Stimulated activated CD8-positive, alpha-beta memory T cell treated with anti-CD3 and anti-CD28 coated beads, Interleukin-4, amount 100 ng/mL, for 48 hours (primary cell): ENCODE measurements at places on chromosomes 4 and X.

DNA sequence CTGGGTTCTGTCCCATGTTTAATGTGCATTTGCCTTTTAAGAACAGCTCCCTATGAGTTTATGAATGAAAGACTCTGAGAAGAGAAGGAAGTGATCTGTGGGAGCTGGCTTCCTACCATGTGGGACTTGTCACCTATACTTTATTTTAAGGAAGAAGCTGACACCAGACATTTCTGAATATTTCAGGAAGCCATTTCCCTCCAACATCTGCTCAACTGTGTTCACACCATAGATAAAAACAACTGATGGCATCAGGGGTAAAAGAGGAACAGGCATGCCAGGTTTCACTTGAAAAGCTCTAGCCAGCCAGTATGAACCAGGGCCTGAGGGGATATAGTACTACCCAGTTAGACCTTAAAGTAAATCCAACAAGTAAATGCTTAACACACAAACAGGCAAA lies 116.0 kb downstream of the COL4A6 start:
- no peak for DNase-seq

GRCh38 chr4:62133977-62134376 lies 933.9 kb downstream of the ADGRL3 start:
- DNase-seq = no peak

GRCh38 chrX:38256019-38256418 lies 35.3 kb upstream of the SRPX start:
- DNase-seq = no peak

- DNase-seq = no peak
Observed at GRCh38 chr4:87165892-87166291, 54.5 kb downstream of the KLHL8 start.

DNA sequence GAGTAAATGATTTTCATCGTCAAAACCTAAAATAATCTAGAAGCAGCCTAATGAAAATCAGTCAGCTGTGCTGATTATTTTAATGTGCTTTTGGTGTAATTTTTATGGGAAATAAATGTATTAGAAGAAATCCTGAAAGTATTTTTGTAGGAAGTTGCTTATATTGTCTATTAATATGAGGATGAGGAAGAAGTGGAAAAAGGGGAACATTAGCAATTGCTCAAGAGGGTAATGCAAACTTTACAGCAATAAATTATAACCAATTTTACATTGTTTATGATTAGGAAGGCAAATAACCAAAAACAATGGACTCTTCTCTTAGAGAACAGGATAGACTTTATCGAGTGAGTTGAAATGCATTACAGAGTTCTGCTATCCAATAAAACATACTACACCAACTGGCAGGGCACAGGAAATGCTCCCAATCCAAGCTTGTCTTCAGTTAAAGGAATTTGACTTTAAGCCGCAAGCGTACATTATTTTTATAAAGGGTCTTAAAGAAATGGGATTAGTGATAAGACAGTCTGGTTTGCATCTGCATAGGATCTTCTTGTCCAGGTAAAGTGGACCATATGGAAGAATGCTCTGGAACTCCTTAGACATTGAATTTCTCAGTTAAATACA lies 374.8 kb downstream of the PDGFC start:
- no peak for DNase-seq

DNA sequence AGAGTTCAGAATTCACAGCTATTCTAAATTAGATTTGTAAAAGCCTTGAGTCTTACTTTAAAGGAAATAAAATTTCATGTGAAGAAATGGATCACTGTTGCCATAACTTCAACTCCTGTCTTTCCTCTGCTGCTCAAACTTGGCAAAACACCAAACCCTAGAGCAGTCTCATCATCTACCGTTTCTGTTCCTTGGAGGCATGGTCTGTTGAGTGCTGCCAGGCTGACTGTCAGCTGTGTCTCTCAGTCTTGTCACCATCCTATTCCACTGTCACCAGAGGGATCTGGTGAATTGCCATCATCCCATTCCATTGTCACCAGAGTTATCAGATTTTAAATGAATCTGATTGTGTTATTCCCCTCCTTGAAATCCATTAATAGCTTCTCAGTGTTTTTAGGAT lies 55.6 kb downstream of the STIM2 start:
- DNase-seq = no peak

DNA sequence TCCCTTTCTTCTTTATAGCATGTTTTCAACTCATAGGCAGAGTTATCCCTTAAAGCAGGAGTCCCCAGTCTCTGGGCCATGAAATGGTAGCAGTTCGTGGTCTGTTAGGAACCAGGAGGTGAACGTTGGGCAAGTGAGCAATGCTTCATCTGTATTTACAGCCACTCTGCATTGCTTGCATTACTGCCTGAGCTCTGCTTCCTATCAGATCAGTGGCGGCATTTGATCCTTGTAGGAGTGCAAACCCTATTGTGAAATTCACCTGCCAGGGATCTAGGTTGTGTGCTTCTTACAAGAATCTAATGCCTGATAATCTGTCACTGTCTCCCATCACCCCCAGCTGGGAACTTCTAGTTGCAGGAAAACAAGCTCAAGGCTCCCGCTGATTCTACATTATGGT lies 39.8 kb downstream of the DTHD1 start:
- DNase-seq = no peak

- DNase-seq = no peak
Observed at GRCh38 chr4:58119298-58119697, 1009.1 kb upstream of the IGFBP7 start.

DNA sequence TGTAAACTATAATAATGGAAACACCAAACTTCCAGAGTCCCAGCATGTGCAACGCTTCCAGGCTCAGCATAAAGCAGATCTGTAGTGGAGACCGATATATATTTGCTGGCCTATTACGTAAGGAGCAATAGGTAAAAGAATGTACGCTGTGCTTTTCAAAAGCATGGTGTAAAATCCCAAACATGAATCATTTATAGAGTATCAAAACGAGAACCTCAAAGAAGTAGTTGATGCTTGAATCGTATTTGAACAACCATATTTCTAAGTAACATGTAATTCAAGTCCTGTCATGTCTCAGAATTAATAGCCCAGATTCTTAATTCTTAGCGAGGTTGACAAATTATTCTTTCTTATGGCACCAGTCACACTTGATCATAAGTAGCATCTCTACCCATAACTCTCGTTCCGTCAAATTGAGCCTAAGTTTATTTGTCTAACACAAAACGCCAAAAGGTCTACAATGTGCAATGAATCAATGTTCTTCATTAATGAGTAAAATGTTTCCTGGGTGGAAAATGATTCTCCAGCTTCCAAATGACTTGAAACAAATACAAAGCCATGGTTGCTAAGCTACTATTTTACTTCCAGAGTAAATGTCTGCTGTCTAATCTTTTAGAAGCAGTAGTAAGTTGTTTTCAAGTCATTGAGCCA lies 811.5 kb upstream of the FRG1 start:
- DNase-seq = no peak

DNA sequence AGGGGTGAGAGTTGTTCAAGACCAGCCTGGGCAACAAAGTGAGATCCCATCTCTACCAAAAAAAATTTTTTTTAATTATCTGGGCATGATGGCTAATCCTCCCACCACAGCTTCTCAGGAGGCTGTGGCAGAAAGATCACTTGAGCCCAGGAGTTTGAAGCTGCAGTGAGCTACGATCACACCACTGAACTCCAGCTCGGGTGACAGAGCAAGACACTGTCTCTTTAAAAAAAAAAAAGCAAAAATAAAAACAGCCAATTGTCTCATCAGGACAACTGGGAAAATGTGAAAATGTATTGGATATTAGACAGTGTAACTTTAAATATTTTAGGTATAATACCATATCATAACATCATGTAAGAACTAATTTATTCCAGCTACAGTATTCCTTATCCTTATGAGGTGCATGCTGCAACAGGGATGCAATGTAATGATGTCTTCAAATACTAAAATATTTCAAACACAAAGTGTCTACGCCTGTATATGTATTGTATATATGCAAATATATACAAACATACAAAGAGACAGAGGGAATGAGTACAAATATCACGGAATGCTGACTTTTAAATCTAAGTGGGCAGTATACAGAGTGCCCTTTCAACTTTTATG lies 17.2 kb downstream of the FAM13A start:
- no peak for DNase-seq

DNA sequence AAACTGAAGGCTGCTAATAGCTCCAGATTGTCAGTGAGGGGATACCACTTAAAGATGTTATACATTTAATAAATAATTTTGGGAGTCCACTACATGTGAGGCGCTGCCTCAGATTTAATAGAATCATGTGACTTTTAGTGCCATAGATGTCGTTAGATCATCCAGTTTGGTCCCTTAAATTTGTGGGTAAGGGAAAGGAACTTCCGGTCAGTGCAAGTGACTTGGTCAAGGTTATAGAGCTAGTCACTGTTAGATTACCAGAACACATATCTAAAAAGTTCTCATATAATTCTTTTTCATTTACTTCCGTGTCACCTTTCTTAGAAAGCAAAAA lies 529 bp upstream of the UBA6 start:
- no peak for DNase-seq

DNA sequence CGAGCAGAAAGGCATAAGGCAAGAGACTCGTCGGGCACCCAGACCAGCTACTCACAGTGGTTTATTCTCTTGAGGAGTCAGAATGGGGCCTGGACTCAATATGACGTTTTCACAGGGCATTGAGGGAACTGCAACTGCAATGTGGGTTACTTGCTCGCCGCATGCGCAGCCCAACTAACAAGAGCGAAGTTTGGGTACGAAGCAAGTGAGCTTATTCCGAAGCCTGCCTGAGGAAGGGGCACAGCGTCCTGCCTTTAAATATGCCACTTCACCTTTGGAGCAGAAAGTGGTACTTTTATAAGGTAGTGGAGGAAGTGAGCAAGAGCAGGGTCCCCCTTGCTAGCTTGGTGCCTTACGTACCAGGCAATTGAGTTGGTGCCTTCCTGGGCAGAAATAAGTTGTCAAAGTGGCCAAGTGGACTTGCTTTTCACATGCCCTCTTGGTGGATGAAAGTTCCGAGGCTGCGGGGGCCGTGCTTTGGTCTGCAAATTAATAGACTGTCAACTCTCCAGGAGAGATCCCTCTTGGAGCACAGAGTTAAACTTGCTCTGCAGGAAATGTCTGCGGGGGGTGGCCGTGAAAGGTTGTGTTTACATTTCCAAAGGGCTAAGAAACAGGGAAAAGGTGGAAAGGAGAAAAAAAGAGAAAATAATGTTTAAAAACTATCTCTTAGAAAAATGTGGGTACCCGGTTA lies 480.4 kb downstream of the TRIML1 start:
- DNase-seq = no peak
